KG1 (cell line): ENCODE measurements at places on chromosomes 5 and 9.

GRCh38 chr5:81632679-81633078 lies 118.2 kb downstream of the SSBP2 start:
- DNase-seq: no peak

DNA sequence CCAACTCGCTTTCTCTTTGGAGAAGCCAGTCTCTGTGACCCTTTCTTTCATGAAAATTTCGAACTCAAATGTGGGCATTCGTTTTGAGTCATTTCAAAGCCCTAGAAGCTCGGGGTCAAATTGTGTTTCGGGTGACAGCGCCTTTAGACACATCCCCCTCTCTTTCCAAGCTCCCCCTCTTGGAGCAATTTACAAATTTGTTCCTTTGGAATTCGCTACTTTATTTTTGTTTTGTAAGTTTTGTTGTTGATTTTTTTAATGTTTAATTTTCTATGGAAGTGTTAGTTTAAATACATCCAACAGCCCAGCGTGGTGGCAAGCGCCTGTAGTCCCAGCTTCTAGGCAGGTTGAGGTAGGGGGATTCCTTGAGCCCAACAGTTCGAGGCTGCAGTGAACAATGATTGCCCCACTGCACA lies 4.6 kb upstream of the BARX1 start:
- DNase-seq: no peak

- DNase-seq: no peak
Measured at GRCh38 chr5:111562561-111562960, 50.2 kb upstream of the STARD4 start.

GRCh38 chr5:171957591-171958251 lies 48.7 kb downstream of the FBXW11 start:
- DNase-seq: peak; percentile 74

GRCh38 chr9:117671468-117671867 lies 32.7 kb upstream of the TLR4 start:
- DNase-seq: no peak

DNA sequence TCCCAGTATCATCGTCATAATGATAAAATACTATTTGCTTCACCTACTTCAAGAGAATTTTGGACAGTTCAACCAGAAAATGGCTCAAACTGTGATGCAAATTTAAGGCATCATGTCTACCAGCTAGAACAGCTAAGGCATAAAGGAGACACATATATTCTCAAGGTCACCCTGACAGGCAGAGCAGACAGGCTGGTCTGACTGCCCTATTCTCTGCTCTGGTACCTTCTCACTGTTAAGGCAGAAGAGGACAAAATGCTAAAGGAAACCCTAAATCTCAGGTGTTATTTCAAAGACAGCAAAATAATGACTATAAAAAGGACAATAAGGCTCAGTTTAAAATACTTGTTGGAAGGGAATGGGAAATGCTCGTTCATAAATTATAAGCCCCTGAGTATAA lies 87.2 kb downstream of the MRPS27 start:
- DNase-seq: no peak
